ENCODE measurements at places on chromosomes 5 and 9.

DNA sequence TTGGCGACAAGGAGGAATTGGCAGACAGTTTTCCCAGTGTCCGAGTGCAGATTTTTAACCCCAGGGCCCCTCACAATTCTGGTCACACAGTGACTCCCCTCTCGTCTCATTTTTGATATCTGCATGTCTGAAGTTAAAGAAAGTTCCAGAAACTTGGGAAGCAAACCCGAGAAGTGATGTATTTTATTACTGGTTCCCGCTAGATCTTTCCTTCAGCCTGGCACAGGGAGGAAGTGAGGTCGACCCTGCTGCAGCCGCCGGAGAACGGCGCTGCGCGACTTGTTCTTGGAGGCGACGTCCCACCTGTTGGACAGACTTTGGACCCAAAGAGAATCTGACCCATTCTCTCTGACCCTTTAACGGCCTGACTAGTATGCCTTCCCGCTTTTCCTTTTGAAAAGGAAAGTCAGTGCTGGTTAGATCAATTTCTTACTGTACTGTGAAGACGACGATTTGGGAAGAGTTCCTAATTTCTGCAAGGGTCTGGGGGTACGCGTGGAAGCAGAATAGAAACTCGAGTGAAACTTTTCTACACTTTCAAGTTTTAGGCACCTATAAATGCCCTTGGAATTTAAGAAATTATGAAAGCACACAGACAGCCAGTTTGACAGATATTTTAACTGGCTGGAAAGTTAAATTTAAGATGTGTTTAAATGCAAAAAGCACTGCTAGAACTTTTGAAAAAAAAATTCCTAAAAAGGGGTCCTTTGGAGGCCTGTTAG is 744 bp downstream of the OTULIN start:
- DNase-seq: no peak

DNA sequence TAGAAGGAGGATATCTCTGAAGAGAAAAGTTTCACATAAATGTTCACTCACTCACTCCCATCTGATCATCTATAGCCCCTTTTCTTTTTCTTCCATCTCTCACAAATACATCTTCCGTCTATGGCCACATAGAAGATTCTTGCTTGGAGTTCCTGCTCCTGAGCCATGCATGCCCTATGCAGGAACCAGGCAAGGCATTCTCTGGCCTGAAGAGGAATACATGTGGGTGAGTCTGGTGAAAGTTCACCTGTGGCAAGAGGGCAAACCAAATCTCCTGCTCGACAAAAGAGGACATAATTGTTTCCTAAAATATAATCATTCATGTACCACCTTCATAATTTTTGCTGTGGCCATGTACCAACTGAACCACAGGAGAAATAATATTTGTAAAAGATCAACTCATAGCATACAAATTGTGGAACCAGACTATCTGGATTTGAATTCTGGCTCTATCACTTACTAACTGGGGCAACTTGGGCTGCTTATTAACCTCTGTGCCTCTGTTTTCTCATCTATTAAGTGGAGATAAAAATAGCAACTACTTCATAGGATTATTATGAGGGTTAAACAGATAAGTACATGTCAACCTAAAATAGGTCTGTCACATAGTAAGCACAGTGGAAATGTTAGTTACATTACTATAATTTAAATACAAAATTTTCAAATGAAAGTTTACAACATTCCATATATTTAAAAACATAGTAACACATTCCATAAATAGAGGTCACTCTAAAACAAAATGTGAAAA is 121.2 kb upstream of the NFIB start:
- DNase-seq: no peak

DNA sequence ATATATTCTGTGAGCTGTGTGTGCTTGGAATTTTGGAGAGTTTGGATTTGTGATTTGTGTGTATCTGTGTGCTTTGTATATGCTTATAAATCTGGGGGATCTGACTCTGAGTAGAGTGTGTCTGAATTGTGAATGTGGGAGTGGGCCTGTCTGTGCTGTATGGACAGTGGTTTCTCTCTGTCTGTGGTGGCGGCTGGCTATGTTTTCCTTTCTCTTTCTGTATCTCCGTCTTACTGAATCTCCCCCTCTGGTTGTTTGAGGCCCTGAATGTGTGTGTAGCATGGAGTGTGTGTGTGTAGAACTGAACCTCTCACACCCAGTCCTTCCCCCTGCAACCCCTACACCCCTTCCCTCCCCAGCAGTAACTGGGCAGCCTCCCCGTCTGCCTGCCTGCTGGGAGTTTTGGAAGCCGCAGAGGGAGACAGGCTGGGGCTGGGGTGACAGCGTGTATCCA is 4.7 kb downstream of the CXXC5 start:
- no peak for DNase-seq

- no peak for DNase-seq
Observed at GRCh38 chr5:39223565-39224156, 4.3 kb upstream of the FYB1 start.

DNA sequence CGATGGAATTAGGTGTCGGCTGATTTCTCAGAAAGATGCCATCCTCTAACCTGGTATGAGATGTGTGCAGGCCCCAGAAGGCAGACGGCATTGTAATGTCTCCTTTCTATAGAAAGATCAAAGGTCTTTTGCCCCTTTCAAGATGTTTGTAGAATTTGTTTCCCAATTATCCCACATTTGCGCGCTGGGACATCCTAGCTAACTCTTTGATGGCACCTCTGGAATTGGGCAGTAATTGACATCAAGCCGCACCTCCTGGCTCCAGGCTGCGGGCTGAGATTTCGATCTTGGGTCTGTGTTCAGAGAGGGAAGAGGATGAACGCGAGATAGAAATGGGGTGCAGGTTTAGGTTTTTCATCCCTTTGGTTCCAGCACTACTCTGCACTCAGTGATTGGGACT is 84.8 kb upstream of the LMX1B start:
- no peak for DNase-seq

DNA sequence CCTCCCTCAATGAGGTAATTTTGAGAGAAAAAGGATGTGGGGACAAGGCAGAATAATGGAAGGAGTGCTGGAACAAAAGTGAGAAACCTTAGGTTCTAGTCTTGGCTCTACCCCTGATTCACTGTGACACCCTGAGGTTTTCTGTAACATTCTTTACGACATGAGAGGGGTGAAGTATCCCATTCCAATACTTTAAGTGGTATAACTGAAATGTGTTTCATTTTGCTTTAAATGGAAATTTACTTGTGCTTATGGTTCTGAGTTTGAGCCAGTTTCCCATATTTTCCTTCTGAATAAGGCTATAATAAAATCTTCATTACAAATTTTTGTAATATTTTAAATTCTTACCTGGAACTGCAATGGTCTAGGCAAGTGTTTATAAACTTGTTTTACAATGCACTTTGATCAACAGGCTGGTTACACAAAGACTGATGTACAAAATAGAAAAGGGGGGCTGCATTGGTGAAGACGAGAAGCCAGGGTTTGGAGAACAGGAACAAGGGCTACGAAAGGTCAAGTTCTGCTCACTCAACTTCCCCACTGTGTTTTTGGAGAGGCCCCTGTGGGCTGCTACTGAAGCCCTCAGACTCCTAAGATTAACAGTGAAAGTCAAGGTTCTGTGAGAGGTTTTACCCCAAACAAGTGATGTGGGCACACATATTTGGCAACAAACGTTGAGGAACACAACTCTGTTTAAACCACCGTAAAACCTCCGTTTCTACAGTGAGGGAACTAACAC is 171.9 kb upstream of the ELL2 start:
- no peak for DNase-seq

- DNase-seq: no peak
Observed at GRCh38 chr5:135309391-135310327, 89.4 kb downstream of the MACROH2A1 start.

- DNase-seq: no peak
Observed at GRCh38 chr9:16099732-16100536, 547.1 kb downstream of the CCDC171 start.

GRCh38 chr5:154967421-154968024 is 26.6 kb downstream of the MRPL22 start:
- no peak for DNase-seq

- DNase-seq: no peak
Observed at GRCh38 chr5:2523180-2523579, 228.3 kb downstream of the IRX2 start.

DNA sequence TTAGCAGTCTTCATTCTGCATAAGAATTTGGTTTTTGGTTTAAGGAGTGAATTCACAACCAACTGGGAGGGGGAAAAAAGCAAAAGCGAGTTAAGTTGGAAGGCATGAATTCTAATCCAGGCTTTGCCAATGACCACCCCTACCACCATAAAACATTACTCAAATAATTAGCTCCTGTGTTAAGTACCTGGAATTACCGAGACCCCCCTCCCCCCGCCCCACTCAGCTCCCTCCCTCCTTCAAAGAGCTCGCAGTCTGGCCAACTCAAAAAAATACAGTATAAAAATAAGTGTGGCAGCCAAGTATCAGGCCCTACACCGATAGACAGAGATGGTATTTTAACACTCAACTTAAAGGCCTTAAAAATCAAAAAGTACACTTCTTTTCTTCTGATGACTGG is 492 bp downstream of the ATG12 start:
- no peak for DNase-seq

GRCh38 chr5:54159893-54160195 is 150.5 kb downstream of the ARL15 start:
- no peak for DNase-seq

- no peak for DNase-seq
Observed at GRCh38 chr9:111913159-111913558, 16.5 kb downstream of the UGCG start.

GRCh38 chr5:83899326-83899970 is 178.8 kb upstream of the HAPLN1 start:
- peak; percentile 86 for DNase-seq

DNA sequence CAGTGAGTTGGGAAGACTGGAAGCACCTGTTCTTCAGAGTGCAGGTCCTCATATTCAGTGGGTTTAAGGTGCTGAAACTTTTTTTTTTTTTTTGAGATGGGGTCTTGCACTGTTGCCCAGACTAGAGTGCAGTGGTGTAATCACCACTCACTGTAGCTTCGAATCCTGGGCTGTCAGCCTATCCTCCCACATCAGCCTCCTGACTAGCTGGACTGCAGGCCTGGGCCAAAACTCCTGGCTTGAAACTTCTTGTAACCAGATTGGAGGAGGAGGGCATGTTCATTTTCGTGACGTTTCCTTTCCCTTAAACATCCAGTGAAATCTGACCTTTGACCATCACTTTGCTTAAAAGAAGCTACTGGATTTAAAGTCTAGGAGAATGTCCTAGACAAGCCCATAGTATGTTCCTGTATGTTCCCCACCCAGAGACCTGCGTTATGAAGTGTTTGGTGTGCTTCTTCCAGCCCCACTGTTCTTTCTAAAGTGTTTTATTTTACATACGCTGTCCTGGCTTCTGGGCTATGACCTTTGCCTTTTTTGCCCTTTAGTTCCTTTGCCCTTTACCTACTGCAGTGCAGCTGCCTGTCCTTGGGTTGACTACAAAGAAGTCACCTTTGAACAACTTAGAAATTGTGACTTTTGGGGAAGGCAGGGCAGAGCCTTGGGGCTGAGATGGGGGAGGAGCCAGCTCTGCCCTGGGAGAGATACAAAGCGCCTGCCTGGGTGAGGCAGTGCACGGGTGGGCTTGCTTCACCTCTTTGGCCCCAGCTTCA is 18.4 kb downstream of the TENT4A start:
- no peak for DNase-seq

- DNase-seq: no peak
Observed at GRCh38 chr5:137010226-137010625, 488.9 kb downstream of the SPOCK1 start.

DNA sequence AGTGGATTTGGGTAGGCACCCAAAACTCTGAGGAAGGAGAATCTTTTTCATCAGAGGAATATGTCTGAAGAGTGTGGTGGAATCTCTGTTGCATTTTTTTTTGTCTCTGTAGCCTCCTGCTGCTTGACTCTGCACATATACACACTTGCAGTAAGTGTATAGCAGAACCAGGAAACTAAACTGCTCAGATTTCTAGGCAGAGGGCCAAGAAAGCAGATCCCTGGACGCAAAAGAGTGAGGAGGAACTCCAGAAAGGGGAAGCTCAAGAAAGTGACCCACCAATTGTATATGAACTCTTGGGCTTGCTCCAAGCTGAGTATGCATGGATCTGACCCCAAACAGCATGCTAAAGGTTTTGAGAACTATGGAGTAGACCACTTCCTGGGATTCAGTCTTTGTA is 181.8 kb downstream of the GADD45G start:
- no peak for DNase-seq

DNA sequence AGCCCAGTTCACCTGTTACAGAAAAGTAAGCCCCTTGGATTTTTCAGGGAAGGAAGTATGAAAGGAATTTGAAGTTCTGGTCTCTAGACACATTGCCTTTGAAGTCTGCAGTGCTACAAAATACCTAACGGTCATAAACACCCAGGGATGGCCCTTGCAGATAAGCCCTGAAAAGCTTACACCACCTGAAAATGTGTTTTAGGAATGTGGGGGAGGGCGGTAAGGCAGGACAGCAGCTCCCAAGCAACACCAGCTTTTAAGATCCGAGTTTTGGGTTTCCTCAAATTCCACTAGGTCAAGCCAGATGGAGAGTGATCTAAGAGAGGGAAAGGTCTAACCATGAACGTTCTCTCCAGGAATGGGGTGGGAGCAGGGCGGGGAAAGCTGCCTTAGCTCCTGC is 114.1 kb upstream of the PANK3 start:
- DNase-seq: no peak

DNA sequence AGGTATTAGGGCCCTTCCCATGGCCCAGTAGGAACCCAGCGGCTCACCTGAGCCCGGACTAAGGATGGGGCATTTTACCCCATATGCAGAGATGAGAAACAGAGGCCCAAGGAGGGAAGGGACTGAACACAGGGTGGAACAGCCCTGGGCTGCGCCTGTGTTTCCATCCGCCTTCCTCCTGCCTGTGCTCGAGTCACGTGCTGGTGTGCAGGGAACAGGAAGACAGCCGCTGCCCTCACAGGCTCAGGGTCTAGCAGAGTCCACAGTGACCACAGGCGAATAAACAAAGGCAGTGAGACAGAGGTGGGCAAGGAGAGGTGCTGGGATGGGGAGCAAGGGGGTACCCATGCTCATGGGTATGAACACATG is 129.4 kb downstream of the C9orf50 start:
- DNase-seq: no peak

DNA sequence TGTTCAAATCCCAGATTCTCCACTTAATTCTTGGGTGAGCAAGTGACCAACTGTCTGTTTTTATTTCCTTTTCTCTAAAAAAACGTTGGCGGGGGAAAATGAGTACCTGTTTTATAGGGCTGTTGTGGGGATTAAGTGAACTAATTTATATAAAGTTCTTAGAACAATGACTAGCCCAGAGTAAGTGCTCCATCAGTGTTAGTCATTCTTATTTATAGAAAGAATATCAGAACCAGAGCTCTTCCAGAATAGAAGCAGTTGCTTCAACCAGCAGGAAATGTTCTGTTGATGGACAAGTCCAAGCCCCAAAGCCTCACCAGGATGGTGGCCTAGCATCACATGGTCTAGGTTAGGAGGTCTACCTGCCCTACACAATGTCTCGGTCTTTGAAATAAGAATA is 379.2 kb downstream of the ACTL7B start:
- DNase-seq: peak; percentile 8

DNA sequence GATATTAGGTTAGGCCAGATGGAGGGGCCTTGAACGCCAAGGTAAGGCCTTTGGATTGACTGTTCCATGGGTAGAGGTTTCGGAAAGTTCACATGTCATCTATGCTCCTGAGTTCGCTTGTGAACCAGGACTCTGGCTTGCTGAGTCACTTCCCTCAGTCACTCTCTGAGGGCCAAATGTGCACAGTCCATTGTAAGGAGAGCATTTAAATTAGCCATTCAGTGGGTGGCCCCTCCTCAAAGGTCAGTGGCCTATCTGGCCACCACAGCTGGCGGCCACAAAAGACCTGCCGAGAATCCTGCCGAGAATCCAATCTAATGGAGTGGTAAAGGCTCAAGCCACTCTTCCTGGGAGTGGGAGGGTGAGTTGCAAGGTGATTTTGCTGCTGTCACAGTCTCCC is 58.9 kb upstream of the ARAP3 start:
- no peak for DNase-seq

GRCh38 chr9:136665704-136666371 is 3.1 kb downstream of the EGFL7 start:
- peak; percentile 10 for DNase-seq

All from NCI-H226 (cell line).